ENCODE measurements at places on chromosomes 11 and 22.
A peak's percentile ranks its signal among the peaks of the same experiment; 100 is the strongest.

DNA sequence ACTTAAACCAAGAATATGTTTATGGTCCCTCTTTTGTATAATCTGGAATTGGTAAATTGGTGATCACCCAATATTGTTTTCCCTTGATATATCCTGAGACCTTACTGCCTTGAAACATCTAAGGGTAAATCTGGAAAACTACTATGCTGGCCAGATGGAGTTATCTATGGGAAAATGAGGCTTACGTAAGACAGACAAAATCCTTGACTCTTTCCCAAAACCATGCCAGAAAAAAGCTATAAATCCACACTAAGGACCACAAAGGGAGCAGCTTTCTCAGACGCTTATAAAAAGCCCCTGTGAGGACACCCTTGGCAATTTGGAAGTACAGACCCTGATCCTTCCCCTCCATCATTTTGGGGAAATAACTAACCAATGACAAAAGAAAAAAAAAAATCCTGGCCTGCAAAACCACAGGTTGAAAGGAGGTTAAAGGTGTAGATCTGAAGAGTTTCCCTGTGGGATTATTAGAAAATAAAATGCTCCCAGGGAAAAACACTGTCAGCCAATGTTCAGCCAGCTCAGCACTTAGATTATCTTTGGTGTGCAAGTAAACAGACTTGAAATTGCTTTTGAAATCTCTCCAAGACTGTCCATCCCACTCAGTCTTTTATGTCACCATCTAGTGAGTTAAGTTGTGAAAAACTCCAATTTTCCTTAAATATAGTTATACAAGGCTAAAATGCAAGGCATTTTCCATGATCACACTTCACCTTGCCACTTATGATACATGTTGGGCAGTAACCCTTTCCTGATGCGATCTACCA, 6.6 kb upstream of the AMBRA1 start:
- H3K36me3 ChIP-seq: no peaks in the 10 kb centered on the region
- no peak overlapping the region for H3K27ac ChIP-seq
- DNase-seq: no peak
- H3K4me1 ChIP-seq: no peaks in the 10 kb centered on the region

GRCh38 chr11:78259777-78260487, 71.2 kb downstream of the USP35 start:
- no peaks in the 10 kb centered on the region for H3K36me3 ChIP-seq
- no peaks in the 10 kb centered on the region for H3K27me3 ChIP-seq
- no peak for DNase-seq
- peaks cover 15% of the 10 kb centered on the region for H3K4me1 ChIP-seq
- no peak overlapping the region for H3K4me3 ChIP-seq

DNA sequence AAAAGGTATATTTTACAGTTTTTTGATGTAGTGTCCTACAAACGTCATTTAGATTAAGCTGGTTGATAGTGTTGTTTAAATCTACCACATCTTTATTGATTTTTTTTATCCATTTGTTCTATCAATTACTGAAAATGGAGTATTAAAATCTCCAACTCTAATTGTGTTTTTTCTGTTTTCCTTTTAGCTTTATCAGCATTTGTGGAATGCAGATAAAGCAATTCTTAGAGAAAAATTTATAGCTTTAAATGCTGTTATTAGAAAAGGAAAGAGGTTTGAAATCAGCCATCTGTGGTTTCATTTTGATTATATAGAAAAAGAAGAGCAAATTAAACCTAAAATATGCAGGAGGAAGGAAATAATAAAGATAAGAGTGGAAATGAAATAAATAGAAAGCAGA, 39.4 kb upstream of the CBX6 start:
- H3K36me3 ChIP-seq: no peaks in the 10 kb centered on the region
- no peaks in the 10 kb centered on the region for H3K4me1 ChIP-seq
- no peak for DNase-seq

DNA sequence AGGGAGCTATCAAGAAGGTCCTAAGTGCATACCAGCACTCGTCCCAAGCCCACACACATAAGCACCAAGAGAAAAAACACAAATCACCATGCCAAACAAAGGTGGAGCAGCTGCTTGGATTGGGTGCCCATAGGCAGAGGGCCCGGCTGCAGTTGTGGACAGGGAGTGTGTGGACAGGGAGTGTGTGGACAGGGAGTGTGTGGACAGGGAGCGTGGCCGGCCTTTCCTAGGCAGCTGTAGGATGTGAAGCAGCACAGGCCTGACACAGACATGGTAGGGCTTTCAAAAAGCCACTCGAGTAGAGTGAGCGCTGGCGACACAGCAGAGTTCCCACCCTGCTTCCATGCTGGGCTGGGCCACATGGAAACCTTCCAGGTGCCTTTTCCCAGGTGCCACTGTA, 3.5 kb downstream of the RTL6 start:
- no peaks in the 10 kb centered on the region for H3K36me3 ChIP-seq
- peaks cover 11% of the 10 kb centered on the region for H3K4me1 ChIP-seq
- H3K4me3 ChIP-seq: no peak overlapping the region
- H3K27ac ChIP-seq: peak overlapping the region; percentile 98
- no peaks in the 10 kb centered on the region for H3K27me3 ChIP-seq

DNA sequence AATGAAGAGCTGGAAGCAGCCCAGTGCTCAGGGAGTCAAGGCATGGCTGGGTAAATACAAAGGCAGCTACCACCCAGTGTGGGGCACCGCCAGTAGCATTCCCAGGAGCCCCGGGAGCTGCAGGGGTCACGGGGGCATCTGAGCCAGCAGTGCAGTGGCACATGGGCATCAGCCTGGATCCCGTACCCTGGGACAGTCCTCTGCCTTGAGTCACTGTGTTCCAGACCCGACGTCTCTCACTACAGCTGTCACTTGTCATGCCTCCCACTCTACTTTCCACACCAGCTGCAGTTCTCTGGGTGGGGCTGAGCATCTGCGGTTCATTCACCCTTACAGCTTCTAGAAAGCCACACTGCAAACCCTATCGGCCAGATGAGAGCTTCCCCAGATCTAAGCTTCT, 29.6 kb downstream of the DHCR7 start:
- H3K4me3 ChIP-seq: no peak overlapping the region
- H3K27me3 ChIP-seq: no peaks in the 10 kb centered on the region
- DNase-seq: no peak
- H3K36me3 ChIP-seq: no peaks in the 10 kb centered on the region
- H3K27ac ChIP-seq: no peak overlapping the region

GRCh38 chr11:112610996-112611750, 350.0 kb upstream of the NCAM1 start:
- H3K4me1 ChIP-seq: peaks cover 9% of the 10 kb centered on the region
- no peak for DNase-seq
- no peak overlapping the region for H3K27ac ChIP-seq
- H3K27me3 ChIP-seq: no peaks in the 10 kb centered on the region

- H3K27me3 ChIP-seq: peaks cover 16% of the 10 kb centered on the region
- H3K4me3 ChIP-seq: peak overlapping the region; percentile 65
- H3K36me3 ChIP-seq: no peaks in the 10 kb centered on the region
Measured at GRCh38 chr11:45848654-45849081, 1.4 kb downstream of the CRY2 start.

- no peaks in the 10 kb centered on the region for H3K36me3 ChIP-seq
- DNase-seq: no peak
- no peak overlapping the region for H3K4me3 ChIP-seq
- H3K27me3 ChIP-seq: no peaks in the 10 kb centered on the region
Measured at GRCh38 chr22:39925909-39926679, 25.2 kb downstream of the GRAP2 start.

DNA sequence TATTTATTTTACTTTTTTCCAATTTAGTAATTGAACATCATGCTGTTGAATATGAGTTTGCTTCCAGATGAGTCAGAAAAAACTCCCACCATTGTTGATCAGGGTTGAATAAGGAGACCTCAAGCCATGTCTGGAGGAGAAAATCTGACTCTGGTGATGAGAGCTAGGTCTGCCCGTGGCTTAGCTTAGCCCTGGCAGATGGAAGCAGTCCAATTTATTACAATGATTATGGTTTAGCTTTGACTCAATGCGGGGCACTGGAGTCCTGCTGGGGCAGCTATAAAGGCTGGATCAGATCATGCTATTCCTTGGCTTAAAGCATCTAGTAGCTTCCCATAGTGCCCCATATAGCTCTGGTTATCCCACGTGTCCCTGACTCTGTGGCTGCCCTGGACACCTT, 506.5 kb downstream of the MN1 start:
- H3K4me1 ChIP-seq: peaks cover 11% of the 10 kb centered on the region
- H3K27ac ChIP-seq: no peak overlapping the region
- no peak overlapping the region for H3K4me3 ChIP-seq
- no peaks in the 10 kb centered on the region for H3K27me3 ChIP-seq
- no peak for DNase-seq
- H3K36me3 ChIP-seq: no peaks in the 10 kb centered on the region

- H3K27ac ChIP-seq: no peak overlapping the region
- H3K4me1 ChIP-seq: peaks cover 13% of the 10 kb centered on the region
- DNase-seq: no peak
- no peaks in the 10 kb centered on the region for H3K27me3 ChIP-seq
Measured at GRCh38 chr11:84019571-84020194, 733.5 kb upstream of the CCDC90B start.

- DNase-seq: no peak
- no peaks in the 10 kb centered on the region for H3K36me3 ChIP-seq
- no peak overlapping the region for H3K27ac ChIP-seq
- no peak overlapping the region for H3K4me3 ChIP-seq
- no peaks in the 10 kb centered on the region for H3K27me3 ChIP-seq
Measured at GRCh38 chr22:44128958-44129618, 51.6 kb upstream of the PARVG start.

DNA sequence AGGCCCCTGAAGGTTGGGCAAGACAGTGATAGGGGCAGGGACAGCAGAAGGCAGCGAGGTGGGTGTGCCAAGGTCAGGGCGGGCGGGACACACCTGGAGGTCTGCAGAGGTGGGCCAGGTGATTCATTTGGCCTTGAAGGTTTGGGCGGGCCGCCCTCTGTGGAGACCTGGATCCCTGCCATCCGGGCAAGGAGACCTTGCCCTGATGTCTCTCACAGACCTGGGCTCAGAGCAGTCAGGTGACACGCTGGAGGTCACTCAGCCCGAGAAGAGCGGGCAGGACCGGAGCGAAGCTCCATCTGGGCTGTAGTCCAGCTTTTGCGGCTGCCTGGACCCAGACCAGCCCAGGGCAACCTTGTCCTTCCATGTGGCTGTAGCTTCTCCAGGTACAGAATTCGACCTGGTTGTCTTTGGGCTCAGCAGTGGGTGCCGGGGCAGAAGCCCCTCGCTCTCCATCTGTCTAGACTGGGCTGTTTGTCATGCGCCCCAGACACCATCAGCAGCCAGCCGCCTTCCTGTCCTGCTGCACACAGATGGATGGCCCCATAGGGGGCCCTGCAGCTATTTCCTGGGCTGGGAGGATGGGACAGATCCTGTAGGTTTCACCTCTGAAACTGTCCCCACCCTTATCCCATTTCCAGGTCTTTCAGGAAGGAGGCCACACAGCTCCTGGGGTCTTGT, 3.1 kb downstream of the MRGPRG start:
- H3K27ac ChIP-seq: no peak overlapping the region
- no peak overlapping the region for H3K4me3 ChIP-seq
- DNase-seq: no peak
- H3K27me3 ChIP-seq: peaks cover 34% of the 10 kb centered on the region

- H3K27ac ChIP-seq: no peak overlapping the region
- DNase-seq: no peak
- H3K4me3 ChIP-seq: no peak overlapping the region
- no peaks in the 10 kb centered on the region for H3K27me3 ChIP-seq
- no peaks in the 10 kb centered on the region for H3K36me3 ChIP-seq
Measured at GRCh38 chr11:2099516-2100349, 39.5 kb downstream of the IGF2 start.

DNA sequence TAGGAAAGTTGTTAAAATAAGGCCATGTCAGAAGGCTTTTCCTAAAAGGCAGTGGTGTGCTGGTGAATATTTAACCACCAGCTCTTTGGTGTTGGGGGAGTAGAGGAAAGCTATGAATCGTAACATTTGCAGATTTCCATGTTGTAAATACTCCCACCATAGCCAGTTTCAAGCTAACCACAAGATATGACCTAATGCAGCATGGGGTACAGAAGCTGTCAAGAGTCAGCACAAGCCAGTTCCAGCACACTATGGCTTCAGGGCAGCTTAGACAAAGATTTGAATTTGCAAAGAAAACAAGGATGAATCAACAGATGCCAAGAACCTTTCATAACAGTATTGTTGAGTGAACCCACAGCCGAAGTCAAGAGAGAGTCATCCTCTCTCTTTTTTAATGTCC, 40.0 kb downstream of the COMMD9 start:
- DNase-seq: no peak
- H3K4me1 ChIP-seq: no peaks in the 10 kb centered on the region
- H3K27me3 ChIP-seq: no peaks in the 10 kb centered on the region
- no peak overlapping the region for H3K27ac ChIP-seq
- no peak overlapping the region for H3K4me3 ChIP-seq
- H3K36me3 ChIP-seq: no peaks in the 10 kb centered on the region

GRCh38 chr11:72541257-72541974, 107.1 kb upstream of the CLPB start:
- no peak overlapping the region for H3K4me3 ChIP-seq
- peaks cover 8% of the 10 kb centered on the region for H3K4me1 ChIP-seq
- H3K27me3 ChIP-seq: no peaks in the 10 kb centered on the region

GRCh38 chr11:85974122-85974521, 94.8 kb downstream of the PICALM start:
- no peaks in the 10 kb centered on the region for H3K27me3 ChIP-seq
- no peak overlapping the region for H3K4me3 ChIP-seq
- no peak overlapping the region for H3K27ac ChIP-seq
- H3K36me3 ChIP-seq: peaks cover 36% of the 10 kb centered on the region

GRCh38 chr22:30452861-30453260, 19.0 kb downstream of the SEC14L3 start:
- no peak overlapping the region for H3K4me3 ChIP-seq
- no peak overlapping the region for H3K27ac ChIP-seq
- H3K36me3 ChIP-seq: no peaks in the 10 kb centered on the region
- no peaks in the 10 kb centered on the region for H3K4me1 ChIP-seq

DNA sequence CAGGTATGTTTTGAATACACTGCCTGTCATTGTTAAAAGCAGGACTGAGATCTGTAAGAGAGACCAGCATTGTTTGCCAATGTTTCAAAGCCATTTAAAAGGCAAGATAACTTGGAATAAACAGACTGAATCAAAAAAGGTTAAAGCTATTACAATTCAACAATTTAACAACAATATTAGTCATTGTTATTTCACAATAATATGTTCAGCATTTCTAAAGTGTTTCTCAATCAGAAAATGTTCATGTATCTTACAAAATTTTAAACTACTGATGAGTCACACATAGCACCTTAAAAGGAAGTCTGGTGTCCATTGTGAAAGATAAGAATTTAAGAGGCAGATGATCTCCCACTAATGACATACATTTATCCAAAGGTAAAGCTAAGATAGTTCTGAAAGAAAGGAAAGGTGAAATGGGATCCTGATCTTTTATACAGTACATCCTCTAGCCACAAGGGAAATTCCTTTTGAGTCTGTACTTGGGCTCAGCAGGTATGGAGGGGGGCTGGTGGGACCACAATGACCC, 79.7 kb downstream of the MAML2 start:
- H3K27me3 ChIP-seq: no peaks in the 10 kb centered on the region
- H3K4me1 ChIP-seq: peaks cover 9% of the 10 kb centered on the region
- no peak for DNase-seq
- H3K4me3 ChIP-seq: no peak overlapping the region
- H3K36me3 ChIP-seq: no peaks in the 10 kb centered on the region
